CD4-positive, alpha-beta T cell treated with Interleukin-17A for 1 hour (primary cell): ENCODE measurements at places on chromosomes 13 and 19.

DNA sequence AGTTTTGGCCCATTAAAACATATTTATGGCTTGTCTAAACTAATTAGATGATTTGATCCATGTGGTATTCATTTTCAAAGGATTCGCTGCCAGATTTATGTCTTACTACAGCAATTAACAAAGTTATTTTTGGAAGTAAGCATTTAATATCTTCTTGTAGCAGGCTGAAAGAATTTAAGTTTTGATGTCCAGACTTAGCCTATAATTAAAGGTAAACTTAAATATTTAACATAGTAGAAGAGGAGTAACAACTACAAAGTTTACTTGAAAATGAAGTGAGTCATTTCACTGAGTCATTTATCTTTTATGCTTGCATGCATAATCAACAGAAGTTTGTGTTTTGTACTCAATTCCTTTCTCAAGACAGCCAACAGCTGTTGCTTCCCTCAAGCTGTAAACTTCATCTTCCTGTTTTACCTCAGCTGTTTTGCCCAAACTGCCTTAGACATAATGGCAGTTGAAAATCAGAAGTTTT, 58.1 kb downstream of the EDNRB start:
- no peak for DNase-seq

- DNase-seq = no peak
Measured at GRCh38 chr13:75299246-75299645, 182.7 kb downstream of the TBC1D4 start.

GRCh38 chr13:101343128-101343787, 73.0 kb downstream of the NALCN start:
- no peak for DNase-seq

DNA sequence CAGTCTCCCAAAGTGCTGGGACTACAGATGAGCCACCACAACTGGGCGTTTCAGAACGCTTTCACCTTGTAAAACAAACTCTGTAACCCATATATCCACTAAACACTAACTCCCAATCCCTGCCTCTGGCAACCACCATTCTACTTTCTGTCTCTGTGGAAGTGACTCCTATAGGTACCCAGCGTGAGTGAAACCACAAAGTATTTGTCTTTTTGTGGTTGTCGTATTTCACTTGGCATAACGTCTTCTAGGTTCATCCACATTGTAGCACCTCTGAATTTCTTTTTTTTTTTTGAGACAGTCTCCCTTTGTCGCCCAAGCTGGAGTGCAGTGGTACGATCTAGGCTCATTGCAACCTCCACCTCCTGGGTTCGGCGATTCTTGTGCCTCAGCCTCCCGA, 44.8 kb downstream of the BRD4 start:
- no peak for DNase-seq

GRCh38 chr19:43763473-43763939, 8.7 kb upstream of the SMG9 start:
- DNase-seq = no peak

GRCh38 chr13:81610644-81611043, 1269.7 kb upstream of the SPRY2 start:
- no peak for DNase-seq

GRCh38 chr19:33300009-33300893, 2.1 kb downstream of the CEBPA start:
- DNase-seq = no peak

- DNase-seq = no peak
Measured at GRCh38 chr19:42152910-42153671, 20.8 kb upstream of the POU2F2 start.

GRCh38 chr19:18941628-18942354, 774 bp upstream of the HOMER3 start:
- DNase-seq = no peak

- no peak for DNase-seq
Measured at GRCh38 chr13:20311022-20311421, 78.9 kb upstream of the GJB6 start.

GRCh38 chr19:16022681-16023080, 53.6 kb upstream of the TPM4 start:
- no peak for DNase-seq

DNA sequence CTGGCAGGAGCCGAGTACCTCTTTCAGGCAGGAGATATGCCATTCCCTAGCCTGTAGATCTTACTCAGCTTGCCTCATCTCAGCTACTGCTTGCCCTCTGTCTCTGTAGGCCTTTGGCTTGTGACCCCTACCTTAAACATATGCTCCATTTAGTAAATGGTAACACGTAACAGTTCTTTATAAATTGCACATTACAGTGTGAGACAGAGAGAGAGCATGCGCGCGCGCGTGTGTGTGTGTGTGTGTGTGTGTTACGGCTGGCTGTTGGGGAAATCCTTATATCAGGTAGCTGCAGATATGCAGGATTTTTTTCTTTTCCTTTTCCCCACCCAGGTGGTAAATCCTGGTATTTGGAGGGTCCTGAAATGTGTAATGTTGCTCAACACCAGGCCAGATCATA, 4.2 kb downstream of the SPINT2 start:
- peak; percentile 5 for DNase-seq

DNA sequence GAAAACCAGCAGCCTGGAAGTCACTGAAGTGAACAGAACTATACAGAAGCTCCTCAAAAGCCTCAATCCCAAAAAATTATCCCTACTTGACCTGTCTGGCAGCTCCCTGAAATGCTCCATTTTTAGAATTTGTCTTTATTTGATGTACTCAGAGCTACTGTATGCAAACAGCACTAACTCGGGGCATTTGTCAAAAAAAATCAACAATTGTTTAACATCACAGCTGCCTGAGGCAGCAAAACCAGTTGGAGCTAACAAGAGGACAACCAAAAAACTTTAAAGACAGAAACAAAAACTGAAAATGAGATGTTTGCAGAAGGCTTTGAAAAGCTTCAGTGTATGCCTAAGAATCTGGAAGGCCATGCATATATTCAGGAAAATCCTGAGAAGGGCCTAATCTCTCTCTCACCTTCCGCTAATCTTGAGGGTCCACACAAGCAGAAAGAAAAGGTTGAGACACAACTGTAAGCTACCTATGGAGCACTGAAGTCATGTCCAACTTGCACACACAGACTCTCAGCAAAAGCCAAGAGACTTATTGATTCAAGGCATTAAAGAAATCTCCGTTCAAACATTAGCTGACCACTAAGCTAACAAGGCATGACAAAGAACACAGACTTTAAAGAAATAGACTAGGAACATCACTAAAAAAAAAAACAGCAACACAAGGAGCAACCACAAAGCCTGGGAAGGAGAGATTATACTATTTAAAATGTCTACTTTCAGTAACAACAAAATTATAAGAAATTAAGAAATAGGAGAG, 16.1 kb downstream of the VWA8 start:
- DNase-seq = no peak

DNA sequence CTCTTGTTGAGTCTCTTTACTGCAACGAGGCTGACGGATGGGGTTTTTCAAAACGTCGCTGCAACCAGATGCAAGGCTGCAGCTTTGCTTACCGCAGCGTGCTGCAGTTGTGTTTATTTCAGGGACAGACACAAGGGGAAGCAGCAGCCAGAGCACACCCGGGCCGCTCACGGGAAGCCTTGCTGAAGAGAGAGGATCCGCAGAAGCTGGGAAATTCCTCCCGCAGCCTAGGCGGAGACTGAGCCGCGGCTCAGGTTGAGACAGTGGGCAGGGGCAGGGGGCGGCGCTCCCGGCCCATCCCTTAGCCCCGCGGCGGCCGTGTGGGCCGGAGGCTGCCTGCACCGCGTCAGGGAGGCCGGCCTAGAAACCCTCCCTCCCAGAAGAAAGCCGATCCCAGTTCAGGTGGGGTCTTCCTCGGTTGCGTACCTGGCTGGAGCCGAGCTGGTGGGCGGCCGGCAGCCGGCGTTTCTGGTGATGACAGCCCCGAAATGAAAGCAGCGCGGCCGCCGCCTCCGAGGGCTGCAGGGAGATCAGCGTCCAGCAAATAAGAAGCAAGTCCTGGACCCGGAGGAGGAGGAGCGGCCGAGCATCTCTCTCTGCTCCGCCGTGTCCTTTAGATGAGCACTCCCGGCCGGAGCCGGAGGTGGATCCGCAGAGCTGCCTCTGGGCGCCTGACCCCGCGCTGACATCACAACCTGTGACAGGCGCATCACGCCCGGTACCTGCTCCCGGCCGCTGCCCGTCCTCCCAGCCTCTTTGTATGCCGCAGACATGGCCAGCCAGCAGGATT, at the start of gene FRY:
Gene FRY (plus strand): TSS at position 750 of the 790 bp plus-strand sequence. CDS start 22 bp downstream, at position 772.
- peak; percentile 52 for DNase-seq

DNA sequence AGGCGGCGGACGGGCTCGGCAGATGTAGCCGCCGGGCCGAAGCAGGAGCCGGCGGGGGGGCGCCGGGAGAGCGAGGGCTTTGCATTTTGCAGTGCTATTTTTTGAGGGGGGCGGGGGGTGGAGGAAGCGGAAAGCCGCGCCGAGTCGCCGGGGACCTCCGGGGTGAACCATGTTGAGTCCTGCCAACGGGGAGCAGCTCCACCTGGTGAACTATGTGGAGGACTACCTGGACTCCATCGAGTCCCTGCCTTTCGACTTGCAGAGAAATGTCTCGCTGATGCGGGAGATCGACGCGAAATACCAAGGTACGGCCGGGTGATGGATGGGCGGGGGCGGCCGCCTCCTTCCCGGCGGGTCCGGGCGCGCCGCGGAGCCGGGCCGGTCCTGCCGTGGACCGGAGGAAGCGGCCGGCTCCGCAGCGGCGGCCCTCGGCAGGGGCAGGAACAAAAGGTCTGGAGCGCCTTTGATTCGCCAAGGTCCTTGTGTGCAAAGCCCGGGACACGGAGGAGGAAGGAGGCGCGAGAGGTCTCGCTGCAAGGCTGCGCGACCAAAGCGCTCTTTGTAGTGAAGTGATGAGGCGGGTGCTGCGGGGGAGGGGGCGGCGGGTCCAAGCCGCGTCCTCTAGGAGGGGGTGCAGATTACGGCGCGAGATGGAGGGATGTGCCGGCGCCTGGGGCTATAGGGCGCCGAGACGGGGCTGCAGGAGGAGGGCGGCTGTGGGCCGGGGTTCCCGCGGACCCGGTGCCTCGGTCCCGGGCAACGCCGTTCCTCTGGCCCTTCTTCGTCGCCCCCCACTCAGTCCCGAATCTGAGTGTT, 689 bp downstream of the ING1 start:
- DNase-seq = peak; percentile 83

DNA sequence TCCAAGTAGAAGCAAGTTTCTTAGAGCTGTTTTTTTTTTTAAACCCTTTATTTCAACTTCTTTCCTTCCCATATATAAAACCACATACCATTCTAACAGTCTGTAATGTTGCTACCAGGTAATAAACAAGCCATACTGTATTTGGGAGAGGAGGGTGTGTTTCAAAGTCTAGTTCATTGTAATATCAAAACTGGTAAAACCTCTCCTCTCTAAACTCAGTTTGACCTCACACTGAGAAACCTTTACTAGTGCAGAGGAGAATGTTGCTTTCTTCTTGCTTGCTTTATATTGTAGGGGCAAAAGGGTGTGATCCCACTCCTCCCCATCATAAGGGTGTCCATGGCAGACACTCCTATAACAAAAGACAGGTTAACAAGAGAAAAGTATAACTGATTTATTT, 155.1 kb downstream of the GGACT start:
- no peak for DNase-seq

- DNase-seq = no peak
Measured at GRCh38 chr19:30722186-30722585, 350.0 kb downstream of the ZNF536 start.

GRCh38 chr13:31442571-31442970, 242.8 kb downstream of the B3GLCT start:
- DNase-seq = no peak
